OCI-LY7 (cell line): ENCODE measurements at places on chromosomes 1 and 21.

- DNase-seq = no peak
These were observed 5.2 kb downstream of the DUSP10 start for GRCh38 chr1:221736714-221737113.

- DNase-seq = peak; percentile 66
These were observed 1.5 kb upstream of the S100A14 start for GRCh38 chr1:153617663-153618062.

DNA sequence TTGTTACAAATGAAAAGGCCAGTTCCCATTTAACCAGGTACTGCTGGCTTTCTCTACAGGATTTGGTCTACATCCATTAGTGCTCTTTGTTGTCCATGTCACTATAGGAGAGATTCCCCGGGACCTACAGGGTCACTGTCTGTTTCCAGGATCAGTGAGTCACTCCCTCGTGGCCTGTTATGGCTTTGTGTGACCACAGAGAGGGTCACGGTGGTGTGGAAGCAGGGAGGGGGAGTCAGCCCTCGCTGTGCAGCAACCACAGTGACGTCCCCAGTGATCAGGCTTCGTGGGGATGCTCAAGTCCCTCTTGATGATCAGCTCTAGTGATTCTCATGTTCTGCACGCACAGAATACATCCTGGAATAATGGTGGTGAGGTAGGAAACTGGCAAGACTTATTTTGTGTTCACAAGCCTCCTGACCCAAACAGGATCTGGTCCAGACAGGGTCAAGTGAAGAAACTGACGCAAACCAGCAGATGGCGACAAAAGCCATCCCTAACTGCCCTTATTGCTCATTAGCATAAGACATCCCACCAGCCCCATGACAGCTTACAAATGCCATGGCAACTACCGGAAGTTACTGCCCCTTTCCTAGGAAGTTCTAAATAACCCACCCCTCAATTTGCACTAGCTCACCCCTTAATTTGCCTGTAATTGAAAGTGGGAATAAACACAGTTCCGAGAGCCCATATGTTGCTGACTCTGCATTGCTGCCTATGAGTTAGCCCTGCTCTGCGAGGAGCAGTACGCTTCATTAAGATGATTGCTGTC is 98.5 kb downstream of the DISC1 start:
- DNase-seq = peak; percentile 60

DNA sequence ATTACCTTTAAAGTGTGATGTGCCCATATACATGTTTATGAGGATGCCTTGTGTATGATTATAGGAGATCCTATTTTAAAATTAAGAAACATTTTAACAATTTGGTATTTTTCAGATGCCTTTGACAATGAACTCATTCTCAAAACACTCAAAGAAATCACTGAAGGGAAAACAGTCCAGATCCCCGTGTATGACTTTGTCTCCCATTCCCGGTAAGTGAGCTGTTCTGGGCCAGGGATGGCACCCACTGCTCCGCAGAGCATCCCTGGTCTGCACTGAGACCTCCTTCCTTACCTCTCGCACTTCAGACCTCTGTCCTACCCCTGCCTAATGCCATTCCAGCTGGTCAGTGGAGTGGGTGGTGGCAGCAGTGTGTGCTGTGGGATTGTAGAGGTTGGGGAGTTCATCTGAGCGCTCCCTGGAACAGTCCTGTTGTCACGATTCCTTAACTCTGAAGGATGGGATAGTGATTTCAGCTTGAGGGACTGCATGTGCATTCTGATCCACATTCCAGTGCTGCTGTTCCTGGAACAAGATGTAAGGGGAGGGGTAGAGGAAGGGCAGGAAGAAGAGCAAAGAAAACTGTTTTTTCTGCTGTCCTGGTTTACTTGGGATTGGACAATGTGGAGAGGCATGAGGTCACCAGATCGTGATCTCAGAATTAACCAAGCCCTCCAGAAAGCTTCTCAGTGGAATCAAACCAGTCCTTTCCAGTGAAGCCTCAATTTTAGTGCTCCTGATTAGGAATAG is 63.9 kb downstream of the UCK2 start:
- DNase-seq = no peak

GRCh38 chr1:67792103-67792502 is 41.2 kb downstream of the GNG12 start:
- no peak for DNase-seq

DNA sequence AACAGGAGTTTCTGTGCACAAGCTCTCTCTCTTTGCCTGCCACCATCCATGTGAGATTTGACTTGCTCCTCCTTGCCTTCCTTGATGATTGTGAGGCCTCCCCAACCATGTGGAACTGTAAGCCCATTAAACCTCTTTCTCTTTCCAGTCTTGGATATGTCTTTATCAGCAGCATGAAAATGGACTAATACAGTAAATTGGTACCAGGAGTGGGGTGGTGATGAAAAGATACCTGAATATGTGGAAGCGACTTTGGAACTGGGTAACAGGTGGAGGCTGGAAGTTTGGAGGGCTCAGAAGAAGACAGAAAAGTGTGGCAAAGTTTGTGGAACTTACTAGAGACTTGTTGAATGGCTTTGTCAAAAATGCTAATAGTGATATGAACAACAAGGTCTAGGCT is 69.1 kb upstream of the VANGL1 start:
- no peak for DNase-seq

GRCh38 chr1:155205969-155206593 is 1.6 kb downstream of the THBS3 start:
- DNase-seq = no peak

- no peak for DNase-seq
These were observed 39.2 kb downstream of the KCNAB2 start for GRCh38 chr1:6084781-6085495.

GRCh38 chr1:227362039-227362438 is 43.7 kb upstream of the CDC42BPA start:
- DNase-seq = no peak

DNA sequence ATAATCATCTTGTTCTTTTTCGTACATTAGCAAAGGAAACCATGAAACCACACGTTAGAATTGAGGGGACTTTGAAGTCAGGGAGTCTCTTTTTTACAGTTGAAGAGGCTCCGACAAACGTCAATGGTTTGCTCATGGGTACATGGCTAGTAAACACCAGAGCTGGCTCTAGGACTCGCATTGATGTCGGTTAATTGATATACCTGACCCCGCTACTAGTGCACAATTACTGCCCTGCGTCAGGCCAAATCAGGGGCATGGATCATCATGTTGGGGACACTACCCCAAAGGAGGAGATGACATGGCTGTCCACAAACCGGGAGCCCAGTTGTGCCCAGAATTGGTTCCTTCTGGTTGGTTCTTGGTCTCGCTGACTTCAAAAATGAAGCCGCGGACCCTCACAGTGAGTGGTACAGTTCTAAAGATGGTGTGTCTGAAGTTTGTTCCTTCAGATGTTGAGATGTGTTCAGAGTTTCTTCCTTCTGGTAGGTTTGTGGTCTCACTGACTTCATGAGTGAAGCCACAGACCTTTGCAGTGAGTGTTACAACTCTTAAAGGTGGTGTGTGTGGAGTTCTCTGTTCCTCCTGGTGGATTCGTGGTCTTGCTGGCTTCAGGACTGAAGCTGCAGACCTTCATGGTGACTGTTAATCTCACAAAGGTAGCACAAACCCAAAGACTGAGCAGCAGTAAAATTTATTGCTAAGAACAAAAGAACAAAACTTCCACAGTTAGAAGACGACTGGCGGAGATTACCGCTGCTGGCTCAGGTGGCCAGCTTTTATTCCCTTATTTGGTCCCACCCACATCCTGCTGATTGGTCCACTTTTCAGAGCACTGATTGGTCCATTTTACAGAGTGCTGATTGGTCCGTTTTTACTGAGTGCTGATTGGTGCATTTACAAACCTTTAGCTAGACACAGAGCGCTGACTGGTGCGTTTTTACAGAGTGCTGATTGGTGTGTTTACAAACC is 126.9 kb upstream of the ERRFI1 start:
- DNase-seq = no peak

- DNase-seq = no peak
These were observed 11.6 kb upstream of the AKR7A3 start for GRCh38 chr1:19300211-19300610.

GRCh38 chr1:153888533-153888932 is 34.2 kb downstream of the GATAD2B start:
- DNase-seq = no peak

DNA sequence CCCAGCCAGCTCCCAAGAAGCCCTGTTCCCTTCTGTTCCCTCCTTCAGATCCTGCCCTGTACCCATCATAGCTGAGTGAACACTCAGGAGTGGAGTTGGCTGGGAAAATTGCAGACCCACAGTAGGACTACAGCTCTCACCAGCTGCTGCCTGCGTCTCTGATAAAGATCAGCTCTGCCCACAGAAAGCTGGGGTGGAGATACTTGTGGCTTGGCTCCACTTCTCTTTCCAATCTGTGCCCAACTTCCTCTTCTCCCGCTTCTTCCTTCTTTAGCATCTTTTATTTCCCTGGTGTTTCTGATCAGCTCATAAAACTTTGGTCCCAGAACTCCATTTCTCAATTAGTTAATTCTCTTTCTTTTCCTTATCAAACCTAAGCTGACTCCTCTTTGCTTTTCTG is 5.5 kb upstream of the CD1A start:
- no peak for DNase-seq

GRCh38 chr1:234771642-234772344 is 161.8 kb upstream of the IRF2BP2 start:
- DNase-seq = peak; percentile 22

DNA sequence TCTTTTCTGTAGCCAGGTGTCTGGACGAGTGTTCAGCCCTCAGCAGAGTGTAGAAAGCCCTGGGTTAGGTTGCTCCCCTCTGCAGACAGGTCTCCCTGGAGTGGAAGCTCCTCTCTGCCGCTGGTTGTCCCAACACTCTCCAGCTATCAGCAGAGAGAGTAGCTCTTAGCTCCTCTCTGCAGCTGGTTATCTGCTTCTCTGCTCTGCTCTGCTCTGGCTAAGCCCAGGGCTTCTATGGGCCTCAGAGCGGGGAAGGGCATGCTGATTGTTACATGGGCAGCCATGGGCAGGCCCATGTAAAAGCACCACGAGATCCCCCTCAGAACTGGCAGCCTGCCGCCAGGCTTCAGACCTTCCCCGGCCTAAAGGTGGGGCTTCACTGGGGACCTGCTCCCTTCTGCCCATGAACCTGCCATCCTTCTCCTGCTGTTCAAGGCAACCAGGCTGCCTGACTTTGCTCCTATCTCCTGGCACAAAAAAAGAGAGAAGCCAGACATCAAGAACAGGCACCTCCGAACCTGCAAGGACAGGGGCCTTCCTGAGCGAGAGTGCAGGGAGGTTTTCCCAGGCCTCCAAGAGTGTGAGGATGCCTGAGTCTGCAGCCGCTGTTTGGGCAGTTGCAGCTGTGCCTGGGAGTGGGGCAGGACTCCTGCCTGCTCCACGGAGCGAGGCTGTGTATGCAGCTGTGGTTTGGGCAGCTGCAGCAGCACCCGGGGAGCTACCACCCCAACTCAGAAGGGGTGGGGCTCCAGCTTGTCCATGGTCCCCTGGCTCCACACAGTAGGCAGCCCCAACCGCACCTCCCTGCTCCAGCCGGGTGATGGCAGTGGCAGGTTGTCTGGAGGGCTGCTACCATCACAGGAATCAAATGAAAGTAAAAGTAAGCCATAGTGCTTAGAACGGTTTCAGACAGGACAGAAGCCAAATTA is 973.7 kb downstream of the LTN1 start:
- DNase-seq = peak; percentile 15

- no peak for DNase-seq
These were observed 31.4 kb downstream of the AK2 start for GRCh38 chr1:33005117-33005837.

GRCh38 chr21:35138665-35139381 is 89.7 kb upstream of the RUNX1 start:
- DNase-seq = peak; percentile 58

DNA sequence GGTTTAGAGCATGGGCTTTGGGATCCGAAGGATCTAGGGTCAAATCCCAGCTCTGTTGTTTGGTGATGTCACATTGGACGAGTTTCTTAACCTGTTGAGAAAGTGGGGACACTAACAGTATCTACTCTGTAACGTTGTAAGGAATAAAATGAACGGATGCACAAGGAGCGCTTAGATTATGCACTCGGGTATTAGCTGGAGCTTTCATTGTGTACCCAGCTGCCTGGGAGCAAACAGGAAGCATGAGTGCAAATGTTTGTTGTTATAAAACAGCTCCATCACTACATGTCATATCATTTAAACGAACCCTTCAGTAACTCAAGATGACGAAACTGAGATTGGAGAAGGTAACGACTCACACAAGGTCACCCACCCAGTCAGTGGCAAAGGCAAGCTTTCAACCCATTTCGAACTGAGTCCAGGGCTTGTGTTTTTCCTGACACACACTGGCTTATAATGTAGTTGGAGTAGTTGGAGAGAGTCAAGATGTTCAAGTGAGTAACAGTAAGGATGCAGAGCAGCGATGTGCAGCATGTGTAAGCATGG is 16.2 kb upstream of the SLC6A17 start:
- no peak for DNase-seq

DNA sequence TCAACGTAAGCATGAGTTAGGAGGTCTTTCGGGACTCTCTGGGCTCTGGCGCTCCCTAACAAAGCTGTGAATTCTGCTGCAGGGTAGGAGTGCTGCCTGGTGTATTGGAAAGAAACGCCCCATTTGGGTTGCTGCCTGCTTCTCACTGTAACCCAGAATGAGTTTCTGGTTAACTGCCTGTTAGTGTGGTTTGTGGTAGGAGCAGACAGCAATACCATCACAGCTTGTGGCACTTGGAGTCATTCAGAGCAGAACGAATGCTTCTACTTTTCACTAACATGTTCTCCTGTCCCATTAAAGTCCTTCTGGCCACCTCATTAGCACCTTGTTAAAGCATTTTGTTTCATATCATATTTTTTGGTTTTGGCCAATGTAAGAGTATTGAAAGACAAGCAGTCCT is 18.1 kb downstream of the MAP3K7CL start:
- DNase-seq = no peak

- DNase-seq = peak; percentile 82
These were observed 29.9 kb upstream of the IGSF21 start for GRCh38 chr1:18077657-18078215.

- DNase-seq = peak; percentile 27
These were observed 75.0 kb downstream of the CD46 start for GRCh38 chr1:207826557-207827487.

GRCh38 chr1:103997631-103998030 is 247.9 kb downstream of the AMY1C start:
- DNase-seq = no peak

DNA sequence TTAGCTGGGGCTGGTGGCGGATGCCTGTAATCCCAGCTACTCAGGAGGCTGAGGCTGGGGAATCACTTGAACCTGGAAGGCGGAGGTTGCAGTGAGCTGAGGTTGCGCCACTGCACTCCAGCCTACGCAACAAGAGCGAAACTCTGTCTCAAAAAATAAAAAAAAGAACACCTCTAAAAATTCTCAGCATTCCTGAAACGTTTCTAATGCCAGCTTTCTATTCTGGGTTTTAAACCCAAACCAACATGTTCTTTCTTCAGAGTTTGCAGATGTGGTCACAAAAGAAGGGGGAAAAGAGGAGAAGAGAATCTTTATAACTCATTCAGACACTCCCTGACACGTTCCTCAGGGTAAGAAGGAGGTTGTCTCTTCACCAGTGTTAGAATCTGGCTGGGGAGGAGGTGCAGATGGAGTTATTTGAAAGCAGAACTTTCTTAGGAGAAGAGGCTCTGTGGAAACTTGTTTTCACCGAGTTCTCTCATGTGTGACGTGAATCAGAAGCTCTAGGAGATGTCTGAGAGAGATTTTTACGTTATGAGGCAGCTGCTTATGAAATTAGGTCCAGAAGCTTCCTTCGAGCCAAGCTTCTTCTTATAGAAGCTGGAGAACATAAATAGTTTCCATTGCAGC is 17.8 kb upstream of the CNR2 start:
- DNase-seq = peak; percentile 88

- no peak for DNase-seq
These were observed 90.6 kb upstream of the USP24 start for GRCh38 chr1:55305735-55306134.
